Right lobe of liver (tissue), 6 donors: ENCODE measurements at places on chromosomes 7 and 10. TPM values are rescaled to one million over a fixed set of nuclear protein-coding genes. Genes with fewer than 3 reads are reported as not detected.

- H3K4me3 ChIP-seq: no peak overlapping the region
- no peaks in the 10 kb centered on the region for H3K4me1 ChIP-seq
- H3K27me3 ChIP-seq: peaks cover 23% of the 10 kb centered on the region
- H3K27ac ChIP-seq: no peak overlapping the region
- DNase-seq: no peak
- H3K36me3 ChIP-seq: no peaks in the 10 kb centered on the region
Observed at GRCh38 chr7:1234881-1235500, 2.3 kb downstream of the UNCX start.

DNA sequence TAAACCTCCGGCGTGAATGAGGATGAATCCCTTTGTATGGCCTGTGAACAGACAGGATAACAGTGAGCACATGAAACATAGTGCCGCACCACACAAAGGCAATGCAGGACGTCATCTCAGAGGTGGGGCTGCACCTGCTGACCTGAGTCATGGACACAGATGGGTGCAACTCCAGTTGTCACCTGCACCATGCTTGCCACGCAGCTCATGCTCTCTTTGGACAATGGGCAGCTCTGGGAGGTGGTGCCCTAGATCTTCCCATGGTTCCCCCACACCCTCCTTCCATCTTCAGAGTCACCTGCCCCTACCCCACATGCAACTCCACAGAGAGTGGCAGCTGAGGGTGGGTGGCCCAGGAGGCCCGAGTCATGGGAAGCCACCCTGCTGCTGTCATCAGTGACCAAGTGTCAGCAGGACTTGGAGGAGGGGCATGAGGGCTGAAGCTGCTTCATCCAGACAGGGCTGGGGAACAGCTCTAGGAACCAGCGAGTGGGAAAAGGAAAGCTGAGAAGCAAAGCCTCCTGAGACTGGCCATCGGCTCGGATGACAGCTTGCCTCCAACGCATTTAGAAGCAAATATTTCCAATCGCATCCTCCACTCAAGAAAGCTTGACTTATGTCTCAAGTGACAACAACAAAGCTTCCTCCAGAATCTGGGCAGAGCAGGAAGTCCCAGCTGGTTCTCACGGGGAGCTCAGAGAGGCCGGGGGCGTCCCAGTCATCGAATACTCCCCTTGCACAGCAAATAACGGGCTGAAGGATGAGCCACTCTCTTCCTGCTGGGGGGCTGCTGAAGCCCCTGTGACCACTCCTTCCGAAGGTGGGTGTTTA lies 27.1 kb downstream of the VIPR2 start:
- H3K4me3 ChIP-seq: no peak overlapping the region
- H3K4me1 ChIP-seq: no peaks in the 10 kb centered on the region
- H3K27ac ChIP-seq: no peak overlapping the region

The CACNB2 gene
- total RNA-seq: not detected

GRCh38 chr7:44099669-44100068 lies 4.5 kb upstream of the AEBP1 start:
- no peaks in the 10 kb centered on the region for H3K4me1 ChIP-seq
- H3K27ac ChIP-seq: no peak overlapping the region
- no peaks in the 10 kb centered on the region for H3K36me3 ChIP-seq
- no peaks in the 10 kb centered on the region for H3K27me3 ChIP-seq
- no peak for DNase-seq
- no peak overlapping the region for H3K4me3 ChIP-seq

The PTPN20 gene
- total RNA-seq: 0.44 TPM

DNA sequence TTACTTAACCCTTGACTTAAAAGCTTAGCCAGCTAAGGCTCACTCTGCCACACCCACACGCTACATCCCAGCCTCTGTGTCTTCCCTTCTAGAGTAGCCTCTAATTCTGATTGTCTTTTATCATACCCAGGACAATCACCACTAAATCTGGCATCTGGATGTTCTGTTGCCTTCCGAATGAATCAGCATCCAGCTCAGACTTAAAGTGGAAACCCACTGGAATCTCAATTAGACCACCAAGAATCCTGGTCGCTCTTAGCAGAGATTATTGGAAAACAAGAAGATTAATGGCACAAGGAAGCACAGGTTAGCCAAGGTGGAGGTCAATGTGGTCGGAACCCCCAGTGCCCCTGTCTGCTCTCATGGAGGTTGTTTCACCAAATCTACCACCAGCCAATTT lies 404.2 kb upstream of the FOXK1 start:
- no peak for DNase-seq
- H3K4me3 ChIP-seq: no peak overlapping the region

- no peak for DNase-seq
- H3K27me3 ChIP-seq: no peaks in the 10 kb centered on the region
- no peaks in the 10 kb centered on the region for H3K36me3 ChIP-seq
Observed at GRCh38 chr7:23208316-23208715, 26.5 kb downstream of the NUP42 start.

GRCh38 chr10:131790021-131790420 lies 110.8 kb upstream of the PPP2R2D start:
- no peaks in the 10 kb centered on the region for H3K27me3 ChIP-seq
- no peaks in the 10 kb centered on the region for H3K36me3 ChIP-seq
- no peak overlapping the region for H3K27ac ChIP-seq
- H3K4me3 ChIP-seq: no peak overlapping the region
- DNase-seq: no peak

DNA sequence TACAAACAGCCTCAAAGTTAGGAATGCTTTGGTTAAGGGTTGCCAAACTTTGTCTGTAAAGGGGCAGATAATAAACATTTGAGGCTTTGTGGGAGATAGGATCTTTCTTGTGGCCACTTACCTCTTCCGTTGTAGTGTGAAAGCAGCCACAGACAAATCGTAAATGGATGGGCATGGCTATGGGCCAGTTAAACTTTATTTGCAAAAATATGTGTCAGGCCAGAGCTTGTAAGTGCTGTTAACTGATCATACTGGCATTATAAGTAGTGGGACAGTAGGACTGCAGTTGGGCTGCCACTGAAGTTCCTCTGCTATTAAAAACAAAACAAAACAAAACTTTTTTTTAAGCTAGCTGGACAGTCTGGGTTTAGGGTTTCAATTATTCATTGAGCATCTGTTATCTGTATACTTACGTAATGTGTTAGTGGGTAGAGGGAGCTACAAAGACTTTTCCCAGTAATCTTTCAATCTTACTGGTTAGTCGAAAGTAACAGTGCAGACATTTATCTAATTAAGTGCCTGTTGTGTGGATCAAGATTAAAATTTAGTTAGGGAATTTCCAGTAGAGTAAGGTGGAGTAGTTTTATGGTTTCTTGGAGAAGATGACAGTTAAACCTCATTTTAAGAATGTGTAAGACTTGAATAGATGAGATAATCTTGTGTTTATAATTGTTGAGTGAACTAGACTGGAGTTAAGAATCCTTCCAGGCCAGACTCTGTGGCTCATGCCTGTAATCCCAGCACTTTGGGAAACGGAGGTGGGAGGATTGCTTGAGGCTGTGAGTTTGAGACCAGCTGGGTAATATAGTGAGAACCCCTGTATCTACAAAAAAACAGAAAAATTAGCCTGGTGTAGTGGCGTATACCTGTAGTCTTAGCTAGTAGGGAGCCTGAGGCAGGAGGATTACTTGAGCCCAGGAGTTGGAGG lies 100.1 kb downstream of the BTRC start:
- H3K4me1 ChIP-seq: no peaks in the 10 kb centered on the region
- no peak overlapping the region for H3K4me3 ChIP-seq
- H3K27me3 ChIP-seq: no peaks in the 10 kb centered on the region
- no peaks in the 10 kb centered on the region for H3K36me3 ChIP-seq

DNA sequence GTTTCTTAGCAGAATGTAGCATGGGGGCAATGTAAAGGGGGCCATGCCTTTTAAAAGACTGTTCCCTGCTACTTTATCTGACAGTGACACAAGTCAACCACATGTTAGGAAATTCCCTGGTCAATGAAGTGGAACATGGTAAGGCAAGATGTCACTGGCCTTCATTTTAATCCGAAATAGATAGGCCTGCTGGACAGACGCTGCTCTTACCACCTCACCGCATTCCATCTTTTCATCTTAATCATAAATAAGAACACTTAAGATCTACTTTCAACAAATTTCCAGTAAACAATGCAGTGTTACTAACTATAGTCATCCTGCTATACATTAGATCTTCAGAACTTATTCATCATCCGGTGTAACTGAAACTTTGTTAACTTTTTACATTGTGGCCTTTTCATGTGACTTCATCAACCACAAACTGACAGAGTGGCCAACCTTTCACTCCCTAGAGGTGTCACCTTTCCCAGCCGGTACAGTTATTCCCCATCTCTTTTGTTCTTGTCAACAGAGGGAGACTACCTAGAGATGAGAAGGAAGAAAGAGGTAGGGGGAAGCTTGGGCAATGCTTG lies 15.6 kb downstream of the ASB4 start:
- no peaks in the 10 kb centered on the region for H3K4me1 ChIP-seq
- no peak overlapping the region for H3K4me3 ChIP-seq
- H3K27me3 ChIP-seq: no peaks in the 10 kb centered on the region
- no peak overlapping the region for H3K27ac ChIP-seq

DNA sequence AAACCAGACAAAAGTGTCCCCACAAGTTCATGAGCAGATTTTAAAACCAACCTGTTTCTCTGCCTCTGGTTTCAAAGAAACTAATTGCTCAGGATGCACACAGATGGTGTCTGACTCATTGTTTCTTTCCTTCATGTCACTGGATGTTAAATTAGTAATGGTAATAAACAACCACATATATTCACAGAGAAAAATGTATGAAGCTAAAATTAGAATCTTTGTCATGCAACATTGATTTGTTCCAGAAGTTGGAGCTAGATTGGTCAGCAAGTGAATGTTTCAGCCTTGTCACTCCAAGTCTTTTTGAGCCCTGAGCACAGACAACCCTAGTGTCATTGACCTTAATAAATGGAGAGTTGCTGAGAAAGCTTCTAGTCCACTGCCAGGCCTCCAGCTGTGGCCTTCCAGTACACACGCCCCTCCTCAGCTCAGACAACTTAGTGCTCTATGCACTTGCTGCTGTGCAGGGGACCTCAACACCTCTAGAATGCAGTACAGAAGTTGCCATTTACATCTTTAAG lies 175.9 kb downstream of the CCDC71L start:
- H3K27me3 ChIP-seq: no peaks in the 10 kb centered on the region
- H3K36me3 ChIP-seq: no peaks in the 10 kb centered on the region
- H3K27ac ChIP-seq: peak overlapping the region; percentile 19
- H3K4me1 ChIP-seq: no peaks in the 10 kb centered on the region

DNA sequence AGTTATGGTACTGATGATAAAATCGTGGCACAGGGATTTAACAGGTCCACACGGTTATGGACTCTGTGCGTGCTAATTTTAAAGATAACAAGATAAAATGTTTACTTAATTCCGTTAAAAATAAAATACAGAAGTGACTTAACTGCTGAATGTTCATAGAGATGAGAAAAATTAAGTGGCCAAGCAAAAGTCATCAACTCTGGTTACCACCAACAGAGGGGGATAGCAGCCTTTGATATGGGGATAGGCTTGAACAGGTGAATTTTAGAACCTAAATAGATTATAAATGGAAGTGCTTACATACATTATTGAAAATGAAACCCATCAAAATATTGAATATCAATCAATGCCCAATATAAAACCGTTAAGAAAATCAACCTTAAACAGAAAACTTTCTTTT lies 245.0 kb downstream of the WDR37 start:
- no peaks in the 10 kb centered on the region for H3K27me3 ChIP-seq
- no peaks in the 10 kb centered on the region for H3K36me3 ChIP-seq
- DNase-seq: no peak
- no peak overlapping the region for H3K4me3 ChIP-seq

The SH2B2 gene
- total RNA-seq: 2.7 TPM

The EPHA1 gene
- 19.2 TPM for total RNA-seq

The DENND2A gene
- 2.3 TPM for total RNA-seq

- H3K27ac ChIP-seq: no peak overlapping the region
- no peaks in the 10 kb centered on the region for H3K36me3 ChIP-seq
- H3K4me3 ChIP-seq: no peak overlapping the region
- no peaks in the 10 kb centered on the region for H3K27me3 ChIP-seq
Observed at GRCh38 chr7:29957521-29958310, 31.9 kb downstream of the SCRN1 start.

The LLCFC1 gene
- total RNA-seq: not detected

- H3K36me3 ChIP-seq: no peaks in the 10 kb centered on the region
- H3K4me3 ChIP-seq: peak within 1 kb of the TSS; percentile 75
- no peaks in the 10 kb centered on the region for H3K4me1 ChIP-seq
Observed at GRCh38 chr10:75431180-75432111, at the start of gene LRMDA. Gene LRMDA, plus strand, starts transcription at chr10:75431624.

The CHAT gene
- not detected for total RNA-seq

GRCh38 chr10:123579675-123580074 lies 86.5 kb upstream of the GPR26 start:
- no peak overlapping the region for H3K4me3 ChIP-seq
- no peak overlapping the region for H3K27ac ChIP-seq
- peaks cover 15% of the 10 kb centered on the region for H3K27me3 ChIP-seq

The CACUL1 gene
- total RNA-seq: 18.5 TPM

DNA sequence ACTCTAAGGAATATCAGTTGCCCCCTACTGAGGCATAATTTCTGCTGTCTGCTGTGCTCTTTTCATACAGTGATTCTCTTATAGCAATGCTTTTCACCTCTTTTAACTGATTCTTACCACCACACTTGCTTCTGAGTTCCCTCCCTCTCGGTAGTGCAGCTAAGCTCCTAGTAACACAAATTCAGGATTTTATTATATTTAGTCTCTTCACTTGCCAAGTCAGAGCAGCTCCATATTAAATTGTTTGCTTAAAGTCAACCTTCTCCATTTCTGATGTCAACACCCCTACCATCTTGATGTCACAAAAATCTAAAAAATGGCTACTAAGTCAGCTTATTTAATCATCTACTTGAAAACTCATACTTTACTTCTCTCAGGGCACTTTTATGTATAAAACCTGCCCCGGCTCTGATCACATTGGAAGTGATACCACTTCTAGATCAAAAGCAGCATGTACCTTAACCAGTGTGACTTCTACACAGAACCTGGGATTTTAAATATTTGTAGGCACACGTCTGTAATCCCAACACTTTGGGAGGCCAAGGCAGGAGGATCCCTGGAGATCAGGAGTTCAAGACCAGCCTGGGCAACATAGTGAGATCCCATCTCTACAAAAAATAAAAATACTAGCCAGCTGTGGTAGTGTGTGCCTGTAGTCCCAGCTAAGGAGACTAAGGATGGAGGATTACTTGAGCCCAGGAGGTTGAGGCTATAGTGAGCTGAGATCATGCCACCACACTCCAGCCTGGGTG lies 55.3 kb downstream of the GDI2 start:
- DNase-seq: no peak
- no peak overlapping the region for H3K4me3 ChIP-seq
- H3K27me3 ChIP-seq: no peaks in the 10 kb centered on the region
- peaks cover 32% of the 10 kb centered on the region for H3K36me3 ChIP-seq
- peaks cover 10% of the 10 kb centered on the region for H3K4me1 ChIP-seq
- no peak overlapping the region for H3K27ac ChIP-seq

The ACTR3C gene
- 30.8 TPM for total RNA-seq

The EN2 gene
- not detected for total RNA-seq

DNA sequence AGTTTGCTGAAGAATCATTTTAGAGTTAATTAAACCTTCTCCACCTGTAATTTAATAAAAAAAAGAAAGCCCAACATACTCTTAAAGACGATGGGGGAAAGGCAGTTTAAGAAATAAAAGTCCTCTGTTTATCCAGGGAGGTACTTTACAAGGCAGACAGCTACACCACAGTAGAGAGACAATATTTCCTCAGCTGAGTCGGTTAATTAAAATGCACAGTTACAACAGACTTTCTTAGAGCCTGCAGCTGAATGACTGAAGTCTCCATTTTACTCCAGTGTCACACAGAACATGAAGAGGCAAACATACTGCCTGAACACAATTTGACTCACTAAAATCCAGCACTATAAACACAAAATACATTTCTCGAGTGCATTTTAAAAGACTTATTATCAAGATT lies 15.1 kb downstream of the LRRTM3 start:
- no peak overlapping the region for H3K4me3 ChIP-seq
- H3K27ac ChIP-seq: no peak overlapping the region
- no peaks in the 10 kb centered on the region for H3K4me1 ChIP-seq
- no peaks in the 10 kb centered on the region for H3K36me3 ChIP-seq
